ENCODE measurements at places on chromosomes 12 and 14. TPM values are rescaled to one million over a fixed set of nuclear protein-coding genes. Genes with fewer than 3 reads are reported as not detected.

- H3K36me3 ChIP-seq = no peaks in the 10 kb centered on the region
- H3K4me1 ChIP-seq = no peaks in the 10 kb centered on the region
- H3K27ac ChIP-seq = no peak overlapping the region
Measured at GRCh38 chr12:17588968-17589367, 501.0 kb downstream of the RERGL start.

DNA sequence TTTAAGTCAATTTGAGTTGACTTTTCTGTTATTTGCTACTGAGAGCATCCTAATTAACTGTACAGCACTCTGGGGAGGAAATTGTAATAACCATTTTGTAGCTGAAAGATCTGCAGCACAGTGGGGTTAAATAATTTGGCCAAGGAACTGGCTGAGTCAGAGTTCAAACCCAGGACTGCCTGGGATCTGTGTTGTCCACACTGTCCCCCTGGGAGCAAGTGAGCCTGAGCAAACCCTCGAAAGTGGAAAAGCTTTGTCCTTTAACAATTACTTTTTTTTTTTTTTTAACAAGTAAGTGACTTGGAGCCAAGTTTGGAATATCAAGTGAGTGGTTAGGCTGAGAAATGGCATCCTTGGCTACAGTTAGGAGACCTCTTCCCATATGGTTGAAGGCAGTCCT is 247.2 kb upstream of the CCDC196 start:
- no peak overlapping the region for H3K27ac ChIP-seq
- H3K27me3 ChIP-seq = no peaks in the 10 kb centered on the region
- no peaks in the 10 kb centered on the region for H3K4me1 ChIP-seq
- DNase-seq = no peak
- no peak overlapping the region for H3K4me3 ChIP-seq
- H3K36me3 ChIP-seq = no peaks in the 10 kb centered on the region

DNA sequence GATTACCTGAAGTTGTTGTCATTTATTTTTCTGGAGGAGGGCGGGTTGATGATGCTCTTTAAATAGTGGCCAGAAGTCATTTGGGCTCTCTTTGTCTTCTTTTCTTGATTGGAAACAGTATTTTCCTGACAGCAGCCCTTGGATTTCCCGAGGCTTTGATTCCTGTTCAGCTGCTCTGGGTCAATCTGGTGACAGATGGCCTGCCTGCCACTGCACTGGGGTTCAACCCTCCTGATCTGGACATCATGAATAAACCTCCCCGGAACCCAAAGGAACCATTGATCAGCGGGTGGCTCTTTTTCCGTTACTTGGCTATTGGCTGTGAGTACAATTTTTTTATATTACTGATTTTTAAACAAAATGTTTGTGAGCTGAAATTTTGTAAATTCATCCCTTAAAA is 60.4 kb downstream of the ANAPC7 start:
- no peak overlapping the region for H3K27ac ChIP-seq
- no peaks in the 10 kb centered on the region for H3K27me3 ChIP-seq

DNA sequence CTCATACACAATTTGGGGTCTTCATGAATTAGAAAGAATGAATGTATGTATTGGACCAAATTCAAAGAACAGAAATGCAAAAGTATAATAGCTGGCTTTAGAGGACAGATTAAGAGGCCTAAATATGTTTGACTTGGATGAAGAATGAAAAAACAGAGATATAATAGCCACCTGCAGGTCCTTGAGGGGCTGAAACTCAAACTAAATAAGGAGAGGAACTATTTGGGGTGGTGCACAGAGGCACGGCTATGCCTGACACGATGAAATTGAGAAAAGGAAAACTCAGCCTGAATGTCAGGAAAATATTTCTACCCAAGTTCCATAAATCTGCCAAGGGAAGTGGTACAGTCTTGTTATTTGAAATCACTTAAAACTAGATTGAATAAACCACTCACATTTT is 222.9 kb upstream of the DDHD1 start:
- H3K4me3 ChIP-seq = no peak overlapping the region
- H3K27ac ChIP-seq = no peak overlapping the region
- no peaks in the 10 kb centered on the region for H3K27me3 ChIP-seq
- H3K4me1 ChIP-seq = no peaks in the 10 kb centered on the region
- no peaks in the 10 kb centered on the region for H3K36me3 ChIP-seq

Gene ARHGAP9
- total RNA-seq = 16.2 TPM

GRCh38 chr14:105152794-105153241 is 15.8 kb downstream of the JAG2 start:
- H3K36me3 ChIP-seq = no peaks in the 10 kb centered on the region
- H3K27ac ChIP-seq = no peak overlapping the region
- no peak overlapping the region for H3K4me3 ChIP-seq
- H3K4me1 ChIP-seq = no peaks in the 10 kb centered on the region

Gene CALCOCO1
- total RNA-seq = 242 TPM

Gene ZBTB39
- total RNA-seq = 6.8 TPM

Measured in aorta (tissue), 5 donors.